Ascending aorta (tissue), 2 donors: ENCODE measurements at places on chromosomes 3 and 15.

DNA sequence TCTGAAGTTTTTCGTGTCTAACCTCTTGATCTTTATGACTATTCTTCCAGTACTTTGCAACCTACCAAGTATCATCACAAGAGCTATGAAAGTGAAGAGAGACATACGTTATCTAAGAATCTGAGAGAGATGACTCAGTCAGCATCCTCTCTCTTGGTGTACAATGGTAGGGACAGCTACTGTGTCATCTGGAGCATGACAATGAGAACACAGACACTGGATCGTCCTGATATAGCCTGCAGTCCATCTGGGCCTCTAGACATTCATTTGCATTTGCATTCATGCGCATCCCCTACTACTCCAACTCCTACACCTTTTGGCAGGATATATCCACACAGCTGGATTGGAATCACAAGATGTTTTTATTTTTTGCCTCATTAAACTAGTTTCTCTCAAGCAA, 115.2 kb downstream of the PEX5L start:
- no peaks in the 10 kb centered on the region for H3K27me3 ChIP-seq
- H3K27ac ChIP-seq = no peak overlapping the region
- H3K4me3 ChIP-seq = no peak overlapping the region
- no peaks in the 10 kb centered on the region for H3K4me1 ChIP-seq
- no peaks in the 10 kb centered on the region for H3K36me3 ChIP-seq

GRCh38 chr3:107662124-107662507, 139.4 kb downstream of the BBX start:
- peak overlapping the region; percentile 76 for H3K27ac ChIP-seq
- H3K36me3 ChIP-seq = no peaks in the 10 kb centered on the region
- H3K27me3 ChIP-seq = no peaks in the 10 kb centered on the region
- H3K4me1 ChIP-seq = peaks cover 3% of the 10 kb centered on the region

- DNase-seq = no peak
- no peaks in the 10 kb centered on the region for H3K36me3 ChIP-seq
These were observed 288.6 kb upstream of the CBLB start for GRCh38 chr3:106157411-106157810.

DNA sequence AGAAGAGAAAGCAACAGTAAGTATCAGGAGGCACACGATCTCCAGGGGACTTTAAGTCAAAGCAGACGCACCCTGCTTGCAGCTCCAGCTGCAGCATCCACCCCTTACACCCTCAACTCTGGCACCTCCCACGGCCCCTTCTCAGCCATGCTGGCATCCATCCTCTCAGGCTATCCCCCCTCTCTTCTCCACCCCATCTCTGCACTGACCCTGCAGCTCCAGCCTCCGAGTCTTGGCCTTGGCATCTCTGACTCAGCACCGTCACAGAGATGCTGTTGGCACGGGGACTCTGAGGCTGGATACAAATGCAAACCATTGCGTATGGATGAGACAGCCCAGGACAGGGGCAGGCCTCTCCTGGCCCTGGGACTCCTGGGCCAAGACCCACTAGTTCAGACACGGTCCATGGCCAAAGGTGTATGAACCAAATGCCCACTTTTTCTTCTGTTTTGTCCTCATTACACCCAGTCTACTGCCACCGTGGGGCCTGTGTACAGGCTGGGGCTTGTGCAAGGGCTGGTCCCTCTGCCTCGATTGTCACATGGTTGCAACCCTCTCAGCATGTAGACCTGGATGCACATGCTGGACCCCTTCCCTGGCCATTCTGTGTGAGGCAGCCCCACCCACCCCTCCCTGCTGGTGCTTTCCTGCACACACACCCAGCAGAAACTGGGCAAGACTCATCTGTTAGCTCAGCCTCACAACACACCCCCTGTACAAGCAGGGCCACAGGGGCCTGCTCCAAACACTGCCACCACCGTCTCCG, 18.7 kb upstream of the ZXDC start:
- no peak for DNase-seq
- no peak overlapping the region for H3K4me3 ChIP-seq
- H3K27me3 ChIP-seq = no peaks in the 10 kb centered on the region
- no peaks in the 10 kb centered on the region for H3K4me1 ChIP-seq

GRCh38 chr3:59240666-59241255, 190.9 kb upstream of the CFAP20DC start:
- no peak for DNase-seq
- H3K36me3 ChIP-seq = no peaks in the 10 kb centered on the region
- H3K27ac ChIP-seq = no peak overlapping the region
- H3K4me3 ChIP-seq = no peak overlapping the region
- H3K27me3 ChIP-seq = no peaks in the 10 kb centered on the region

GRCh38 chr3:7978087-7978422, 523.6 kb upstream of the LMCD1 start:
- no peak overlapping the region for H3K4me3 ChIP-seq
- no peaks in the 10 kb centered on the region for H3K27me3 ChIP-seq
- H3K36me3 ChIP-seq = no peaks in the 10 kb centered on the region
- DNase-seq = no peak
- H3K27ac ChIP-seq = no peak overlapping the region

GRCh38 chr15:40756938-40757337, 1.9 kb upstream of the RMDN3 start:
- H3K36me3 ChIP-seq = peaks cover 5% of the 10 kb centered on the region
- no peak overlapping the region for H3K4me3 ChIP-seq
- H3K27me3 ChIP-seq = no peaks in the 10 kb centered on the region
- DNase-seq = no peak
- H3K4me1 ChIP-seq = peaks cover 12% of the 10 kb centered on the region
- no peak overlapping the region for H3K27ac ChIP-seq

DNA sequence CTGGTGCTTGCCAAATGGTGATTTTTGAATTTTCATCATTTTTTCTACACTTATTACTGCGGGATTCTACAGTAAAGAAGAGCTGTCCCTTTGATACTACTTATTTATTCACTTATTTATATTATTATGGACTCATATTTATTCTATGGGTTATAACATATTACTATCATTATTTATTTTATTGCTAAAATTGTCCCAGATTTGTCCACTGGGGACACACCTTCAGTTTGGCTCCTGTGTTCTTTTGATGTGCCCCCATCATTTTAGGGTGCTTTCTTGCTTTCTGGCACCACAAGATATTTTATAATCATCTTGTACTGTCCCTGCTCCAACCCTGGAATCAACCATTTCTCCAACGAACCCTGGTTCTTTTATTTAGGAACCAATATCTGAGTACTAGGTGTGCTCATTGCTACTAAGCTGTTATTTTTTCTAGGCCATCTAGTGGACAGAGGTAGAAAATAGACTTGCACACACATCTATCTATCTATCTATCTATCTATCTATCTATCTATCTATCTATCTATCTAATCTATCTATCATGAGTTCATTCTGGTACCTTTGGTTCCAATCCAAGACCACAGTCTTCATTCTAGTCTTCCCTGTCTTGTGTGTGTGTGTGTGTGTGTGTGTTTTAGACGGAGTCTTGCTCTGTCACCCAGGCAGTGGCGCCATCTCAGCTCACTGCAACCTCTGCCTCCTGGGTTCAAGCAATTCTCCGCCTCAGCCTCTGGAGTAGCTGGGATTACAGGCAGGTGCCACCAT, 16.0 kb downstream of the SLC22A14 start:
- H3K36me3 ChIP-seq = no peaks in the 10 kb centered on the region
- no peak for DNase-seq
- no peaks in the 10 kb centered on the region for H3K27me3 ChIP-seq
- no peak overlapping the region for H3K27ac ChIP-seq
- no peak overlapping the region for H3K4me3 ChIP-seq

GRCh38 chr15:70362886-70363285, 265.2 kb upstream of the TLE3 start:
- H3K27me3 ChIP-seq = no peaks in the 10 kb centered on the region
- no peak overlapping the region for H3K4me3 ChIP-seq
- DNase-seq = peak; percentile 63
- H3K27ac ChIP-seq = no peak overlapping the region
- no peaks in the 10 kb centered on the region for H3K36me3 ChIP-seq

DNA sequence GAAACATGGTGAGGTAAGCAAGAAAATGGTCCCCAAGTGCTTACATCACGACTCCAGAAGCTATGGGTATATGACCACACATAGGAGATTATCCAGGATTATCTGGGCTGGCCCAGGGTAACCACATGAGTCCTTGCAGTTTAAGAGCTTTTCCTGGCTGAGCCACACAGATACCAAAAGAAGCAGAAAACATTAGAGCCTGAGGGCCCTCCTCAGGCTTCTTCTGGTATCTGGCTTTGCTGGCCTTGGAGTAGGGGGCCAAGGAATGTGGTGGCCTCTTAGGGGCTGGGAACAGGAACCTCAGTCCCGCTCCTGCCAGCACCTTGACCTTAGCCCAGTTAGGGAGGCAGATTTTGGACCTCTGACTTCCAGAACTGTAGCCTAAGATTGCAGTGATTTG, 259.1 kb downstream of the KCNMB2 start:
- H3K27me3 ChIP-seq = no peaks in the 10 kb centered on the region
- H3K4me1 ChIP-seq = no peaks in the 10 kb centered on the region
- H3K4me3 ChIP-seq = no peak overlapping the region
- no peaks in the 10 kb centered on the region for H3K36me3 ChIP-seq
- no peak overlapping the region for H3K27ac ChIP-seq
- no peak for DNase-seq

DNA sequence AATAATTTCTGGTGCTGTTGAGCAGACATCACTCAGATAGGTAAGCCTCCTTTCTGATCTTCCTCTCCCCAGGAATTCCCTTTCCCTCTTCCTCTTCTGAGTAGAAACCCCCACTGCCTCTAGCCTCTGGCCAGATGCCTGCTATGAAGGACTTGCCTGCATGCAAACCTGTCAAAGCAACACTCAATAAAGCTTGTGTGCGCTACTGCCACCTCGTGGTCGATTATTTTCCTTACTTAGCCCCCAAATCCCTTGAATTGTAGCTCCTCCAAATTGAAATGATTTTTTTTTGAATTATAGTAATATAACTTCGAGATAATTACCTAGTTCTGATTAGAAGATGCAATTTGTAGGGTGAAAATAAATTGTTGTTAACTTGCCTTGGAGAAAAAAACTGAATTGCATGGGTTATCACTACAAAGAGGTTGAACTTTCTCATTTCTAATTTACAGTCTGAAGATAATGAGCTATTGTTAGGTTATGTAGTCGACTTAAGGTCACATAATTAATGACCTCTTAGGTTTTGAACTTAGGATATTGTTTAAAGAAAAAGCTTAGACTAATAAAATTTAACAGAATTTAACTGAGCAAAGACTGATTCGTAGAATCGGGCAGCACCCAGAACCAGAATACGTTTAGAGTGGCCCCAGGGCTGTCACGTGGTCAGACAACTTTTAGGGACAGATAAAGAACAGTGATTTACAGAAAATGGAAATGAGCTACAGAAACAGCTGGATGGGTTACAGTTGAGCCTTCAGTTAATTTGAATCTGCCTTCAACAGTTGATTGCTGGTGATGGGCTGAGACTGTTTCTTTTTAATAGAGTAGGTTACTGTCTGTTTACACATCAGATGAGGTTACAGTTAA, 269.3 kb downstream of the ARPP21 start:
- DNase-seq = peak; percentile 73
- H3K27me3 ChIP-seq = no peaks in the 10 kb centered on the region
- no peak overlapping the region for H3K27ac ChIP-seq
- H3K4me3 ChIP-seq = no peak overlapping the region

DNA sequence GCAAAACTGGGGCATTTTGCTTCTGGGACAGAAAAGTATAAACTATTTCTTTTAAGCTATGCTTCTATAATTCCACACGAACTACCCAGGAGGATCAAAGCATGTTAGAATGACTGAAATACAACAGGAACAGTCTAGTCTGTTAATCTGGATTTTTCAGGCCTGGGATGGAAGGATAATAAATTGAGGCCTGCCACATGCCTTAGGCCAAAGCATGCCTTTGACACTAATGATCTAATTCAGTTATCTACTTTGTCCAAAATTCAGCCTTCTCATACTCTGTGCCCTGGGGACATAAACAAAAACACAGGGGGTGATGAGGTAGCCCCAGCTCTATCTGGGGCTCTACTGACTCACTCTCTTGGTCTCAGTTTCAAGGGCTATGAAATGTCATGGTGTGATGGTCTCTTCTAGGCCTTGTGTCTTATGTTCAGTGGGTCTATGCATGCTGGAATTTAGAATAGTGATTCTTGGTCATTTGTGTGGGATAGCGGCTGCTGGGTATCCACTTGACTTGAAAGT, 32.5 kb downstream of the GAP43 start:
- no peak for DNase-seq
- peaks cover 3% of the 10 kb centered on the region for H3K4me1 ChIP-seq
- H3K4me3 ChIP-seq = no peak overlapping the region
- H3K27me3 ChIP-seq = no peaks in the 10 kb centered on the region
- no peak overlapping the region for H3K27ac ChIP-seq

GRCh38 chr15:39310633-39311032, 270.2 kb upstream of the THBS1 start:
- no peaks in the 10 kb centered on the region for H3K27me3 ChIP-seq
- H3K4me3 ChIP-seq = no peak overlapping the region
- no peak overlapping the region for H3K27ac ChIP-seq
- H3K36me3 ChIP-seq = no peaks in the 10 kb centered on the region

DNA sequence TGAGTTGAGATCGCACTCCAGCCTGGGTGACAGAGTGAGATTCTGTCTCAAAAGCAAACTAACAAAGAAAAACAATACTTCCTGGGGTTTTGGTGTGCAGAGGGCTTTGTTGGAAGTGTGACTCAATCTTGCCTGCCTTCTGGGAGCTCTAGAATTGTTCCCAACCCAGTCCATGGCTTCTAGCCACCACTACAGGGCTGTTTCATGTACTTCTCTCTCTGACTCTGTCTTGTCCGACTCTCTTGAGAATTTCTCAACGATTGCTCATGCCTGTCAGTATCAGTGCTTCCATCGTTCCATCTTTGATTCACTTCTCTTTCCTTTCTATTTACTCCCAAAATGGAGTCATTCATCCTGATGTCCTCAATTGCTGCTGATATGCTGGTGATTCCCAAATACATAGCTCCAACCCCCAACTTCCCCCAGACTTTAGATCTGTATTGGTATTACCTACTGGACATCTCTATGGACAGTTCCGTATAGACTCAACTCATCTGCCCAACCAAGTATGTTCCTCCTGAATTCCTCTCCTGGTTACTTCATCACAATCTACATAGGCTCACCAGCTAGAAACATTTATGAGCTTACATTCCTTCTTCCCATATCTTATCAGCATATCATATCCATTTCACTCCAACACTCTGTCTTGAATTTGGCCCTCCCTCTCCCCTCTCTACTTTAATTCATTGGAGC, 1.8 kb upstream of the AP2M1 start:
- H3K27me3 ChIP-seq = no peaks in the 10 kb centered on the region
- no peak overlapping the region for H3K4me3 ChIP-seq
- H3K27ac ChIP-seq = no peak overlapping the region
- peaks cover 11% of the 10 kb centered on the region for H3K4me1 ChIP-seq

- H3K36me3 ChIP-seq = no peaks in the 10 kb centered on the region
- no peaks in the 10 kb centered on the region for H3K4me1 ChIP-seq
- H3K4me3 ChIP-seq = no peak overlapping the region
These were observed 336.1 kb downstream of the MFSD1 start for GRCh38 chr3:159137949-159138348.

- no peak for DNase-seq
- H3K36me3 ChIP-seq = no peaks in the 10 kb centered on the region
- H3K4me1 ChIP-seq = peaks cover 6% of the 10 kb centered on the region
- H3K27me3 ChIP-seq = no peaks in the 10 kb centered on the region
- no peak overlapping the region for H3K4me3 ChIP-seq
These were observed 156.3 kb downstream of the HCN4 start for GRCh38 chr15:73212424-73212823.
